ENCODE measurements at places on chromosomes 2 and 18. TPM values are rescaled to one million over a fixed set of nuclear protein-coding genes. Genes with fewer than 3 reads are reported as not detected.

The MALL gene
- polyA plus RNA-seq = 5.2 TPM

The ITGB6 gene
- polyA plus RNA-seq = 0.13 TPM

GRCh38 chr2:144546933-144547332 is 27.0 kb upstream of the ZEB2 start:
- no peaks in the 10 kb centered on the region for H3K27me3 ChIP-seq
- H3K4me1 ChIP-seq = no peaks in the 10 kb centered on the region
- no peak overlapping the region for H3K27ac ChIP-seq
- no peak overlapping the region for H3K4me3 ChIP-seq

DNA sequence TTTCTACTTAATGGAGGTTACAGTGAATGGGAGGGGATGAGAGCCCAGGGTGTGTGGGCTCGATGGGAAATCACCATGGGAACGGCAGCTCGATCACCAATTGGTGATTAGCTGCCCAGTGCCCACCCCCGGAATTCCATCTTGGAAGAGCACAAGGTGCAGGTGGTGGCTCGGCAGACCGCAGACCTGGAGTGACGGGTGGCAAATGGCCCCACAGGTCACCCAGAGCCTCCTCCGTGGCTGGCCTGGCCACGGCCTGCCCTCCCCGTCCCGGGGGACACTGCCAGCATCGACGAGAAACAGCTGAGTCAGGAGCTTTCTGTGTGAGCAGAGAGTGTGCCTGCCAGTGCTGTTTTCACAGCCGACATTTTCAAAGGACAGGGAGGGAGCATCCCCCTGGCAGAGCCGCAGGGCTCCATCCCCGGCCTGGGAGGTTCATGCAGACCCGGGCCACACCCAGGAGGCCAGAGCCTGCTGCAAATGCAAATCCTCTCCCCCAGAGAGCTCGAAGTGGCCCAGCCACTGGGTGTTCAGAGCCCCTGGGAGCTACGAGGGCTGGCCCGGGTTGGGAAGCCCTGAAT is 176.4 kb upstream of the MYT1L start:
- peaks cover 17% of the 10 kb centered on the region for H3K4me1 ChIP-seq
- H3K27me3 ChIP-seq = no peaks in the 10 kb centered on the region
- DNase-seq = no peak
- H3K27ac ChIP-seq = no peak overlapping the region
- no peaks in the 10 kb centered on the region for H3K36me3 ChIP-seq
- no peak overlapping the region for H3K4me3 ChIP-seq
